Activated CD4-positive, alpha-beta memory T cell treated with anti-CD3 and anti-CD28 coated beads, Interleukin-2, amount 10 ng/mL, durations not matched to agents 7 days and 5 days (primary cell): ENCODE measurements at places on chromosomes 11 and 22. TPM values are rescaled to one million over a fixed set of nuclear protein-coding genes. Genes with fewer than 3 reads are reported as not detected.

The ANGPTL5 gene
- not detected for total RNA-seq

The MUC2 gene
- total RNA-seq = not detected

The UPK2 gene
- not detected for total RNA-seq

The XKR3 gene
- not detected for total RNA-seq

The LBHD1 gene
- 17.2 TPM for total RNA-seq

The GALNT18 gene
- total RNA-seq = 0.93 TPM

The HBB gene
- total RNA-seq = not detected

The ZNF280B gene
- 2.0 TPM for total RNA-seq

The MYOD1 gene
- total RNA-seq = not detected

The SHISAL1 gene
- total RNA-seq = not detected

The IFITM5 gene
- not detected for total RNA-seq

The SWAP70 gene
- total RNA-seq = 9.1 TPM

The CCDC81 gene
- 0.45 TPM for total RNA-seq

The KCNJ11 gene
- 0.55 TPM for total RNA-seq

The EIF4ENIF1 gene
- total RNA-seq = 37.8 TPM

The CDCA5 gene
- 98.2 TPM for total RNA-seq

The ENTHD1 gene
- not detected for total RNA-seq

The MOV10L1 gene
- total RNA-seq = not detected
